Smooth muscle cell of the pulmonary artery (primary cell): ENCODE measurements at places on chromosomes 16 and 17. TPM values are rescaled to one million over a fixed set of nuclear protein-coding genes. Genes with fewer than 3 reads are reported as not detected.

Gene FNDC8
- total RNA-seq = not detected in 2 replicates

Gene CEP295NL
- 2.2 and 3.1 TPM in 2 replicates for total RNA-seq

Gene TBX21
- total RNA-seq = not detected in 2 replicates

Gene SDR42E1
- under 0.01 TPM in 2 replicates for total RNA-seq

Gene MEFV
- total RNA-seq = 0.07 and 0.10 TPM in 2 replicates

Gene ADAMTS18
- 1.2 and 23.2 TPM in 2 replicates for total RNA-seq

Gene PTX4
- 0.20 TPM in 1 of 2 replicates, not detected in the other for total RNA-seq

Gene ARHGAP44
- total RNA-seq = 1.7 and 5.7 TPM in 2 replicates

Gene GNG13
- total RNA-seq = not detected in 2 replicates

Gene ACSM2A
- not detected in 2 replicates for total RNA-seq

Gene PRR15L
- not detected in 2 replicates for total RNA-seq

Gene LITAF
- total RNA-seq = 32.1 and 41.5 TPM in 2 replicates

Gene SLFN12
- total RNA-seq = 17.0 and 35.8 TPM in 2 replicates

Gene IGF2BP1
- 3.4 and 4.3 TPM in 2 replicates for total RNA-seq

Gene HSF5
- total RNA-seq = not detected in 2 replicates

Gene DNAI2
- total RNA-seq = not detected in 2 replicates

Gene CLEC19A
- not detected in 2 replicates for total RNA-seq

Gene ATP2A1
- 0.20 and 0.36 TPM in 2 replicates for total RNA-seq

Gene CTRB1
- total RNA-seq = not detected in 2 replicates

Gene TMEM114
- total RNA-seq = not detected in 2 replicates

Gene RCVRN
- 0.07 TPM in 1 of 2 replicates, not detected in the other for total RNA-seq

Gene ZNF594
- total RNA-seq = 4.6 and 5.7 TPM in 2 replicates

Gene RASD1
- total RNA-seq = 0.53 and 2.3 TPM in 2 replicates

Gene ESRP2
- 0.07 TPM in 2 replicates for total RNA-seq

Gene CLEC3A
- not detected in 2 replicates for total RNA-seq

Gene HASPIN
- 1.1 and 1.9 TPM in 2 replicates for total RNA-seq

Gene FZD2
- total RNA-seq = 27.6 and 32.5 TPM in 2 replicates

Gene ZG16
- total RNA-seq = not detected in 2 replicates

Gene ITGAD
- not detected in 2 replicates for total RNA-seq

Gene PSMB3
- total RNA-seq = 145 and 162 TPM in 2 replicates

Gene CES4A
- 0.99 and 1.8 TPM in 2 replicates for total RNA-seq

Gene SLC13A2
- total RNA-seq = not detected in 2 replicates

Gene TEX19
- 0.07 TPM in 1 of 2 replicates, not detected in the other for total RNA-seq

Gene DPEP2
- not detected in 2 replicates for total RNA-seq

Gene TBX2
- 20.4 and 63.1 TPM in 2 replicates for total RNA-seq

Gene KRTAP4-5
- not detected in 2 replicates for total RNA-seq

Gene PPM1E
- 0.07 and 0.13 TPM in 2 replicates for total RNA-seq

Gene EPOP
- 0.72 and 2.0 TPM in 2 replicates for total RNA-seq

Gene CMTM2
- not detected in 2 replicates for total RNA-seq

Gene CSH2
- not detected in 2 replicates for total RNA-seq

Gene DNAH17
- not detected in 2 replicates for total RNA-seq

Gene CCL8
- total RNA-seq = 0.20 and 0.26 TPM in 2 replicates

Gene TM4SF5
- not detected in 2 replicates for total RNA-seq

Gene ADAM11
- total RNA-seq = 0.26 and 0.79 TPM in 2 replicates

Gene TMEM238L
- not detected in 2 replicates for total RNA-seq

Gene TP53TG3B
- not detected in 2 replicates for total RNA-seq

Gene ATF7IP2
- total RNA-seq = 2.8 and 4.6 TPM in 2 replicates

Gene CASKIN2
- total RNA-seq = 8.0 and 13.9 TPM in 2 replicates

Gene CDR2L
- total RNA-seq = 22.5 and 25.6 TPM in 2 replicates

Gene NPW
- 0.85 and 1.0 TPM in 2 replicates for total RNA-seq

Gene LITAFD
- not detected in 2 replicates for total RNA-seq
